Bladder microvascular endothelial cell (primary cell): ENCODE measurements at places on chromosomes 12 and 14. TPM values are rescaled to one million over a fixed set of nuclear protein-coding genes. Genes with fewer than 3 reads are reported as not detected.

Gene LIN7A
- 0.31 and 0.32 TPM in 2 replicates for total RNA-seq

Gene RAB21
- 5.5 and 45.6 TPM in 2 replicates for total RNA-seq

Gene RHEBL1
- total RNA-seq, result 1.4 and 2.6 TPM in 2 replicates

Gene RASAL1
- not detected in 2 replicates for total RNA-seq

Gene PAX9
- 0.06 TPM in 1 of 2 replicates, not detected in the other for total RNA-seq
